ENCODE measurements at places on chromosomes 11 and 22.

DNA sequence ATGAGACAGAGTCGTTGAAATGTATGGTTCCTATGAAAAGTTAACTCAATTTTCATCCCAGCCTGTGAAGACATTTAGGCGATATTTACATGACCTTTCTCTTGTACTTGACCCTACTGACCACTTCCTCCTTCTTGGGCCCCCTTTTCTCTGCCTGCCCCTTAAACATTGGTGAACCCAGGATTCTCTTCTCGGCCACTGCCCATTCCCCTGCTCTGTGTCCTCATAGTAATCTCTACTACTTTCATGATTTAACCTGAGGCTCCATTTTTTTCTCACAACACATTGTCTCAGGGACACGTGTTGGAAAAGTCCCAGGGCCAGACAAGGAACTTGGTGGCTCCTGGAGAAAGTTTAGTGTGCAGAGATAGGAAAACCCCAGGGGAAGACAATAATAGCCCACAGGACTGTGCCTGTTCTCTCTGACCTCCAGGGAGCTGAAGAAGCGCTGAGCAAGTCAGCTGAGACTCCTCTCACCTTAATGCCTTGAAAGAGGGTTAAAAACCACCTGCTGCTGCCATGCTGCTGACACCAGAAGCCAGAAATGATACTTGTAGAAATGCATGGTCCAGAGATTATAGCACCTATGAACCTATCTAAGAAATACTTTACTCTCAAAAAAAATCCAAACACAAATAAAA lies 42.5 kb upstream of the SPATA19 start:
- DNase-seq = no peak

DNA sequence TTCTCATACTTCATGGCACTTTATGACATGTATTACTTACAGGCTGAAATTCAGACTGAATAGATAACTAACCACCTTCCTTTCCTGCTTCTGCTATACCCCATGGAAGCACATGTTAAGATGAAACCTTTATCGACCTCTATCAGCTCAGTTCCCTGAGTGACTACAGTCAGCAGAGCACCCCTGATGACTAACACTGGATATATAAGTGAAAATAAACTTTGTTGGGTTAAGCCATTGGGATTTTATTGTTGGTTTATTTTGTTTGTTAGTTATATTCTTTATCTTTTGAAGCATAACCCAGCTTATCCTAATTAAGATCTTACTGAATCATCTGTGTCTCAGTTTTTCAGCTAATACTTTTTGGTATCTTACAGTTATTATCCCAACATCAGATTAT lies 23.0 kb upstream of the MAML2 start:
- no peak for DNase-seq

DNA sequence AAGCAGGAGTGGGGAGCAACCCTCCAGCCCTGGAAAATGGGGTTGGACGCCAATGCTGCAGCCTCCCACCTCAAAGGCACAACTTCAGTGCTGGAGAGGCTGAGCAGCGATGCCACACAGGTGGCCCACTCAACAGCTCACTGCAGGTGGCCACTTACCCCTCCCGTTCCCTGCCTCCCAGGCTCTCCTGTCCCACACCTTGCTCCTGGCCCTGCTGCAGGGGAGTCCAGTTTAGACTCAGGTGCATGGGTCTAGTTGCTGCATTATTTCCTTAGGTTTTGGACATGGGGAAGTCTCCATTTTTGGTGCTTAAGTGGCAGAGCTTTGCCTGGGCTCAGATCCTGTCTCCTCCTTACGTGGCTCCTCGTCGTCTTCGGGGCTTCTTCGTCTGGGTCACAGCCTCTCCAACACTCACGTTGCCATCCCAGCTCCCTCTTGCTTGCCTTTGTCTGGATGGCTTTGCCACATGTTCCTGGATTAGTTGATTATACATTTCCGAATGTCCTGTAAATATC lies 898.3 kb downstream of the BRD1 start:
- DNase-seq = no peak

GRCh38 chr11:30487200-30487898 lies 98.8 kb downstream of the MPPED2 start:
- DNase-seq = peak; percentile 19

DNA sequence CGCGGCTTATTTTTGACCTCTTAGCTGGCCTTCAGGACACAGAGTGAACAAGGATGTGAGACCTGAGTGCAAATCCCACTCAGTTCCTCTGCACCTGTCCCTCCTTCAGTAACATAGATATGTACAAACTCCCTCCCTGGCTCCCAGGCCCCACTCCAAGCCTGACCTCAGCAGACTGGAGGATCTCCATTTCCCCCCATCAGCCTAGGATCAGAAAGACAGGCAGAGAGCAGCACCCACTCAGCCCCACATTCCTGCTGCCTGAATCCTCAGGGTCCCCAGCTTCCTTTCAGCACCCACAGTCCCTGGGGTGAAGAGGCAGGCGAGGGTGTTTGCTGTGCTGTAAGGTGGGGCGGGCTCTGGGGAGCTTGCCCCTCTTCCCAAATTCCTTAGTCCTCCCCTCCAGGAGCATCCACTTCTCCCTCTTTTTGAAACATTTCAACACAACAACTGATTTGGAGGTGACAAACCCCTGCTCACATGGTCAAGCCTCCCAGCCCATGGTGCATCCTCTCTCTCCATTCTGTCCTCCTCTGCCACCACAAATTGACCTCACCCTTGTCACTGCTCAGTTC lies 151.1 kb downstream of the FEZ1 start:
- DNase-seq = no peak

GRCh38 chr11:28245131-28245530 lies 136.9 kb downstream of the METTL15 start:
- DNase-seq = no peak

- DNase-seq = peak; percentile 83
These were observed 799 bp downstream of the CCDC88B start for GRCh38 chr11:64340671-64341335.

- DNase-seq = no peak
These were observed 19.9 kb downstream of the MADD start for GRCh38 chr11:47289856-47290255.

DNA sequence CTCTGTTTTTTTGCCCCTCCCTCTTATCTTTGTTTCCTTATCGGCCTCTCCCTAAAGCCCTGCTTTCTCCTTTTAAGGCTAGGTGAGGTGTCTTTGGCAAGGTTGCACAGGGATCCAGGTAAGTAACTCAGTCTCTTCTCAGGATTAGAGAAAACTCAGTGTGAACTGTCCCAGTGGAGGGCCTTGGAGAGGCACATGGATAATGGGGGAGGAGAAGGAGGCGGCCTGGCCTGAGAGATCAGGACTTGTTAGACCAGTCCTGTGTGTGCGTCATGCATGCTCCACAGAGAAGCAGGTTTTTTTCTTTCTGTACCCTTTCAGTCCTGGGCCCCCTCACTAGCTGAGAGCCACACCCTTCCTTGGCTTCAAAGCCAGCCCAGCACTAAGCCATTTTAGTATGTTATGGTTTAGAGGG lies 19.9 kb downstream of the CTNND1 start:
- peak; percentile 82 for DNase-seq

DNA sequence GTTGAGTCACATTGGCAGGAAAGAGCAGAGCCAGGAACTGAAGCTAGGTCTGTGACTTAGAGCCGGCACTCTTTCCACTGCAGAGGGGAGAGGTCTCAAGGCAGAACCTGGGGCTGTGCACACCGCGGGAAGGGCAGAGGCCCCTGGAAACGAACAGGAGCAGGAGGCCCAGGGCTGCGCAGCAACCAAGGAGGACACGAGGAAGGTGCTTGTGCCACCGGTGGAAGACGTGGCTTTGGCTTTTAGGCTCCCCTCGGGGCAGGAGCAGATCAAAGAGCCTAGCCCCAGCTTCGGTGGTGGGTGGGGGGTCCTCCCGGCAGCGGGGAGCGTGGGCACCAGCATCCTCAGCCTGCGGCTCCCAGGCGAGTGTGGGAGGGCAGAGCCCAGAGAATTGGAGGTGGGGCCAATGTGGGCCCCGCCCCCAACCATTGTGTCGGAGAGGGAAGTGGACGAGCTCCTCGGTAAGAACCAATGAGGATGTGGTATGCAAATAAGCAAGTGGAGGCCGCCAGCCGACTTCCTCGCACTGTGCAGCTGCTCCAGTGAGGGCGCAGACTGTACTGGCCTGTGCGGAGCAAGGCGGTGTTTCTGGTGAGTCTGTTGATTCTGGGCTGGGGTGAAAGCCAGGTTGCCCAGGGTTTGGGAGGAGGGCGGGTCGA lies at the start of gene CCDC116:
Gene CCDC116 (plus strand): TSS at position 524 of the 659 bp plus-strand sequence. CDS start 422 bp downstream, outside the sequence.
- DNase-seq = no peak

- DNase-seq = no peak
These were observed 105.6 kb downstream of the RRAS2 start for GRCh38 chr11:14253421-14253820.

DNA sequence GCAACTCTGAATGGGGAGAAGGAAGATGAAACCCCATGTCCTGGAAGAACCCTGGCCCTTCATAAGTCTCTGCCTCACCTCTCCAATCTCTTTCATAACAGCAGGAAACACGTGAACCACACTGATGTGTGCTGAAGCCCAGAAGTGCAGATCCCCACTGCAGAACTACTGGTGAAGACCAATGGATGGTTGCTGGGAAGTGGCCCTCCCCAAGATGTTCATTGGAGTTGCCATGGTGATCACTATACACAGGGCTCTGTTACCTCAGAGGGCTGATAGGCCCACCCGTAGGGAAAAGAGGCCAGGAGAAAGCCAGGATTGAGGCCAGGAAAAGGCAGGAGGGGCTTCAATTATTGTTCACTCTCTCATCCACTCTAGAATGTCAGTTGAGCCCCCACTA lies 11.6 kb downstream of the TST start:
- no peak for DNase-seq

- peak; percentile 12 for DNase-seq
These were observed 16.8 kb downstream of the RAB30 start for GRCh38 chr11:83054904-83055380.

DNA sequence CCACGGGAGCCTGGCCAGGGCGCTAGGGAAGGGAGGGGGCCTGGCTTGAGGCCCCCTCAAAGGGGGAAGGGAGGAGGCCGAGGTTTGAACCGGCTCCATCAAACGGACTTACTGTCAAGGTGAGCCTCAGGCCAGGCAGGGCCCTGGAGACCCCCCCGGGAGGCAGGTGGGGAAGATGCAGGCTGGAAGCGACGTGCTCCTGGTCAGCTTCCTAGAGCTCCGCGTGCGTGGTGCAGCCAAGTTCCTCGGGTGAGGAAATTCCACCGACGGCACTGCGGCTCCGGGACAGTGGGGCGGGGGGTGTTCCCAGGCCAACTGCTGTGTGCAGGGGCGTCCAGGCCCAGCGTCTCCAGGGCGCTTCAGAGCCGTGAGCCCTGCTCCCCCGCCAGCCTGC lies 7.2 kb upstream of the TRABD start:
- DNase-seq = no peak

DNA sequence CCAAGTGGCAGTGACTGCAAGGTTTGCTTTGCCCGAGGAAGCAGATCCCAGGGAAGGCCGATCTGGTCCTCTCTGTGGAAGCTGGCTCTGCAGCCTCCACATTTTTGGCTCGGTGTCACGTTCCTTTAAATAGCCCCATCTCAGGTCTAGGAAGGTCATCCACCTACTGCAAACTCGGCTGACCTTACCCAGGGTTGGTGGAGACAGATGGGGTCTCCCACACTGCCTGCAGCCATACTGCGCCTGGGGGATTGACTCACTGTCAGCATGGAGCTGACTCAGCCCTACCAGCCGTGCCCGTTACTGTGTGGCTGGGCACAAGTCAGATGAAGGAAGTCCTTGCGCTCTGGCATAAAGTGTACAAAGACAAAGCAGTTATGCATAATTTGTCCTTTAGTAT lies 16.9 kb downstream of the CDPF1 start:
- DNase-seq = peak; percentile 72

GRCh38 chr22:45867906-45868555 lies 108.9 kb downstream of the WNT7B start:
- DNase-seq = peak; percentile 32
